Epithelial cell of esophagus (primary cell): ENCODE measurements at places on chromosomes 13 and 19.

DNA sequence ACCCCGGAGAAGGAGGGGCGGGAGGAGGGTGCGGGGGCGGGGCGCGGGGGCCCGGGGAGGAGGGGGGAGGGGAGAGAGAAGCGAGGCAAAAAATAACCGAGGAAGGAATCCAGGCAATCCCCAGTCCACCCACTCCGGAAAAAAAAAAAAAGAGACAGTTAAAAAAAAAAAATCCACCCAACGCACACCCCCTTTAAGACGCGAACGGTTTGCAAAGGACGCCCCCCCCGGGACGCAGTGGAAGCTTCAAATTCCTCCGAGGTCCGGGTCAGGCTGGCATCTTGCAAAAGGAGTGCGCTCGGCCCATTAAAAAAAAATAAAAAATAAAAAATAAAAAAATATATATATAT, at the start of gene CACNA1A:
Gene CACNA1A, minus strand, starts transcription at position 9 of the 350 bp plus-strand sequence. CDS start 255 bp downstream, outside the sequence.
- no peak for DNase-seq

DNA sequence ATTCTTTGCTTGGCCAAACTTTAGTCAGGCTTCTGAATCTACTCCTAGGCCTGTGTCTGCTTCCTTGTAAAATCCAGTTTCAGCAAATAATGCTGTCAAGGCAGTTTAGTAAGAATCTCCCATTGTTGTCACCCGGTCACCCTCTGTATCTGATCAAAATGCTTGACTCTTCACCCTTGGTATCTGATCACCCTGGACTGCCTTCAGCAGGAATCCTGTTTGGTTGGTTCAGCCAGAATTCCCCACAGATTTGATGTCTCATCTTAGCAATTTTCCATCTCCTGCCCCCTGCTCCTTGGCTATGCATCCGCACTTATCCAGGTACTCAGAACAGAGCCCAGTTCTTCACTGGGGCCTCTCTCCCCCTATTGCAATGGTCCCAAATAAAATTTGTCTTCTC, 172.4 kb upstream of the UBL3 start:
- no peak for DNase-seq

DNA sequence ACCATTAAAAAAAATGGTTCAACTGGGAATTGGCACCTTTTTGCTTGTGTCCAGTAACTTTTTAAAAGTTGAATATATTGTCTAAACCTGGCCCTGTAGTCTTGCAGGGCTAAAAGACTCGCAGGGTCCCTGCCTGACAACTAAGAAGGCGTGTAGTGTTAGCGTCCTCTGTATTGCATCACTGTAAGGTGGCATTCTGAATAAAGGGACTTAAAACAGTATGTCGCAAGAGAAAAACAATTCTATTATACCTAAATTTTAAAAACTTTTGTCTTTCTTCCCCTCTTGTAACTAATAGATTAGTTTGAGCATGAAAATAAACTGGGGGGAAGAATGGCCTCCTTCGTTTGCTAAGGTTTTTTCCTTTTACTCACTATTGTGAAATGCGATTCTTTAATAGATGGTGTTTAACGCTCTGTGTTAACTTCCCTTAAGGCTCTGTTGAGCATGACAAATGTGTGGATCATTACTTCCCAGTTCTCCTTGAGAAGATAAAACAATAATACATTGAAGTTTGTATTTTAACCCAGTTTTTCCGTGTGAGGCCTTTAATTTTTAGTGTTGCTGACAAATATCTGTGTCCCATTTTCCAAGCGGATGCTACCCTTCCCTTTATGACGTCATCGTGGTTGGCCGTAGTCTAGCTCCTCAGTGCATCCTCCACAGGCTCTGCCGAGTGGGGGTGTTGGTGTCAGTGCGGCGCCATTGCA, 134.6 kb downstream of the KATNAL1 start:
- DNase-seq = no peak

DNA sequence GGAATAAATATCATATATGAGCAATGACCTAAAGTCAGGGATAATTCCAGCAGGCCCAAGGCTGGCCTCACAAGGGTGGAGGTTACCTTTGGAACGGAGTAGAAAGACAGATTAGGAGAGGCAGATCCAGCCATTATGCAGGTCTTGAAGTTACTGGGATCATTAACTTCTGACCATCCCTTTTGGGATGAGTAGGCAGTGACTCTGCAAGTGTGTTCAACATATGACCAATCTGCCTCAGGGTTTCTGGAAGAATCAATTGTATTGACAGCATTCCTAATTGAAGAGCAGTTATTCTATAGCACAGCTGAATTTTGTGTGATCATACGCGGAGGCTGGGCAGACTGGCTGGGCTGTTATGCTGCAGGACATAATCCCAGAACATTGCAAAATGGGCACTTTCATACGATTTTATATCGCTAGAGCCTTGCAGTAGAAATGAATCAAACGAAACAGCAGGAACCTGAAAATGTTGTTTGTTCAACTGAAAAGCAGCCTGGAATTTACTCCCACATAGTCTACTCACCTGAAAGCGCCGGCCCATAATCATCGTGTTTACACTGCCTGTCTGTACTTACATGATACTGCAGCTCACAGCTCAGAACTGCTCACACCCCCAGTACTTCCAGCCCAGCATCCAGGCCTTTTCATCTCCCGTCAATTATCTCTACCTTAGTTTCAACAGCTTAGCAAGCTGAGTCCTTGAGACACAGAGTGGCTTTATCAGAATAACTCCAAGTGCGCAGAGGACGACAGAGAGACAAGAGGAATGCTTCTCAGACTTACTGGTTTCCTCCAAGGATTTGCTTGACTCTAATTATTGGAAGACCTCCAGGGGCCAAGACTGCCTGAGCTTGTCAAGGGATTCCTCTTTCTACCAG, 556.1 kb downstream of the EFNB2 start:
- peak; percentile 92 for DNase-seq

- no peak for DNase-seq
These were observed 17.8 kb upstream of the FOSB start for GRCh38 chr19:45450012-45450333.

GRCh38 chr13:102870677-102871415, 25.0 kb downstream of the ERCC5 start:
- DNase-seq = peak; percentile 63

DNA sequence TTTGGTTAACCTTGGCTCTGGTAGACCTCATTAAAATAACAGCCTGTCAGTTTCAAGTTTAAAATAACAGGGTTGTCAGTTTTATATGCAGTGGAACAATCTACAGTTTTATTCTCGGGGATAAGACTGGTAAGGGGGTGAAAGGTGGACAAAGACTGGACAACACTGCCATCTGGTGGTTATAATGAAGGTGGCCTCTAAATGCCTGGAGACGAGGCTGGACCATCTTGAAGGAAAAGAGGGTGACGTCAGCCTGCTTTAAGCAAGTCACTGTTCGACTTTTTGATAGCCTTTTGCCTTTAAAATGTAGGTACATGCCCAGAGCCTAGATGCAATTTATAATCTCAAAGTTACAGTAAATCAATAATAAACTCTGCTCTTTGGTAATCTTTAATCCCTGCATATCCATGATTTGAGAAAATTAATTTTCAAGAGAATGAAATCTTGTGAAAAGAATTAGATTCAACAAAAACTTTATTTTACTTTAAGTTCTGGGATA, 117.0 kb downstream of the DCT start:
- DNase-seq = peak; percentile 89

DNA sequence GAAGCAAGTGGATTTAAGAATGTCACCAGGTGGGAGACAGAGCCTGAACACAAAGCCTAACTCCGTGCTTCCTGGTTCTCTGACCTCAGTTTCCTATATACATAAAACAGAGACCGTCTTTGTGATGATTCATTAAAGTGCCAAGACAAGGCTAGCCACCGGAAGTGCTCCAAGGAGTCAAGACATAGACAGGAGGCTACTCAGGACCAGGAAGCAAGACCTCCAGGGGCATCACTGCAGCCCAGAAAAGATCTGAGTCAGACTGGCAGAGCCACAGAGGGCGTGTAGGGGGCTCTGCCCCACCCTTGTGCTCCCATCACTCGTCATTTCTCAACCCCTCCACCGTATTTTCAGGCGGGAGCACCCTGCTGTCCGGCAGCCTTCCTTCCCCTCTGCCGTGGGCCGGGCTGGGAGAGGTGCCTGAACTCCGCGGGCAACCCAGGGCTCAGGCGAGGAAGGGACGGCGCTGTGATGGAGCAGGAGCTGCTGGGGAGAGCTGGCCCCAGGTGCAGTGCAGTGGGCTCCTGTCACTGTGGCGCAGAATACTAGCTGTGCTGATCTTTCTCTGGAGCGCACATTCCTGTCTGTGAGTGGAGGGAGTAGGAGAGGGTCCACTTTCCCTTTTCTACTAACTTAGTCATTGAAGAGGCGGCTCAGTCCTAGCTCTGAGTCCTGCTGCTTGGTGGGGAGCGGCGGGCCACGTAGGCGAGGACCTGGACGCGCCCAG, 134.7 kb upstream of the GPR12 start:
- DNase-seq = no peak

DNA sequence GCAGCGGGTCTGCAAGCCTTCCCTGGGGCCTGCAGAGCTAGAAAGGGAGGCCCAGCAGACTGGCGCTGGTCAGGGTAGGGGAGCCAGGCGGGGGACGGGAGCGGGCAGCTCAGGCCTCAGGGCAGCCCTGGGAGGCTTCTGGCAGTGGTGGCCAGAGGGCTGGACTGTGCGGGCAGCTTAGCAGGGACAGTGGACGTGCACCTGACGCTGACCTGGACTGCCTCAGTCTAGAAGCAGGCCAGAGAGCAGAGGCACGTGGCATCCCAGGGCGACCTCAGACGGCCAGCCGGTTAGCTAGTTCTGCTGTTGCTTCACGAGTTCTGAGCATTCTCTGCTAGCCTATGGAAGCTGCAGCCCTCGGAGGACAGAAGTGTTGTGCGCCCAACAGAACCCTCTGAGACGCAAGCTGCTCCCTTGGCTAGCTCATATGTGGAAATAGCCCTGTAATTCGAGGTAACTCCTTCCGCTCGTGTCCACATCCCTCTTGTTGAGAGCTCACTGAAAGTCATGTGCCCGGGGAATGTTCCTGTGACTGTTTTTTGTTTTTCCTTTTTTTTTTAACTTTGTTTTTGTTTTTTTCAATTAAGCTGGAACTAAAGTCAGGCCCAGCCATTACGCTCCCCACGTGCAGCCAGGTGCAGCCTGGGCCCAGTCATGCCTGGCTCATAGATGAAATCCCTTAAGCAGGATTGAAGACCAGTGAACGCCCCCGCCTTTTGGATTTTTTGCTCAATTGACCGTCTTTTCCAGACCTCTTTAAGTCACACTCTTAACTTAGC, 1.9 kb upstream of the FAM174C start:
- DNase-seq = no peak

DNA sequence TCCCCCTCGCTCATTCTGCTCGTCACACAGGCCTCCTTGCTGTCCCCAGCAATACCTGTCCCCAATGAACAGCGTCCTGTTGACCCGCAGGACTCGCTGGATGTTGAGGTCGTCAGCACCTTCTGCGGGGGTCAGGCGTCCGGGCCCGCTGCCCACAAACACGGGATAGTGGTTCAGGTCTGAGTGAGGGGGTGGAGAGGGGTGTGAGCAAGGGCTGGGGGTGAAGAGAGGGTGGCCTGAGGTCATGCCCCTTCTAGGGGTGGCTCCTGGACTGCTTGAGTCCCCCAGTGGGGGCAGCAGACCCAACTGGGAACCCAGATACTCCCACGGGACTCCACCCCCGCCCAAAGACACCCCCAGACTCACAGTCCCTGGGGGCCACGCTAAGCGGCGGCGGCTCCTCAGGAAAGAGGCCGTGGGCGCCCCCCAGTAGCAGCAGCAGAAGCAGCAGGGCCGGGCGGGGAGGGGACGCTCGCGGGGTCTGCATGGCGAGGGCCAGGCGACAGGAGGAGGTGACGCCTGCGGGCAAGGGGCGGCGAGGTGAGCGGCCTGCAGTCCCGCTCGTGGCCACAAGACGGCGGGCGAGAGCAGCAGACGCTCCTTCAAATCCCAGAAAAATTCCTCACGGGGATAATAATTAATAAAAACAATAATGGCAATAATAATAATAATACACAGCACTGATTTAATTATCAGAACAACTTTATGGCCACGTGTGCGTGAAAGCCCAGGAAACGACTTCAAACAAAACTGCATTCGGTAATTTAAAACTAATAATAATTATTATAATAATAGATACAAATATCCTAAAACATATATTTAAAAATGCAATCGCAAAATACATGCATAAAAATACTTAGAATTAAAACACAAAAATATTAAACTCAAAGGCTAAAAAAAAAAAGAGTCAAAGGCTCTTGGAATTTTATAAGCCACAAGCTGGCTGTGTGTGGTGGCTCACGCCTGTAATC, 1.2 kb downstream of the SEMA6B start:
- no peak for DNase-seq

DNA sequence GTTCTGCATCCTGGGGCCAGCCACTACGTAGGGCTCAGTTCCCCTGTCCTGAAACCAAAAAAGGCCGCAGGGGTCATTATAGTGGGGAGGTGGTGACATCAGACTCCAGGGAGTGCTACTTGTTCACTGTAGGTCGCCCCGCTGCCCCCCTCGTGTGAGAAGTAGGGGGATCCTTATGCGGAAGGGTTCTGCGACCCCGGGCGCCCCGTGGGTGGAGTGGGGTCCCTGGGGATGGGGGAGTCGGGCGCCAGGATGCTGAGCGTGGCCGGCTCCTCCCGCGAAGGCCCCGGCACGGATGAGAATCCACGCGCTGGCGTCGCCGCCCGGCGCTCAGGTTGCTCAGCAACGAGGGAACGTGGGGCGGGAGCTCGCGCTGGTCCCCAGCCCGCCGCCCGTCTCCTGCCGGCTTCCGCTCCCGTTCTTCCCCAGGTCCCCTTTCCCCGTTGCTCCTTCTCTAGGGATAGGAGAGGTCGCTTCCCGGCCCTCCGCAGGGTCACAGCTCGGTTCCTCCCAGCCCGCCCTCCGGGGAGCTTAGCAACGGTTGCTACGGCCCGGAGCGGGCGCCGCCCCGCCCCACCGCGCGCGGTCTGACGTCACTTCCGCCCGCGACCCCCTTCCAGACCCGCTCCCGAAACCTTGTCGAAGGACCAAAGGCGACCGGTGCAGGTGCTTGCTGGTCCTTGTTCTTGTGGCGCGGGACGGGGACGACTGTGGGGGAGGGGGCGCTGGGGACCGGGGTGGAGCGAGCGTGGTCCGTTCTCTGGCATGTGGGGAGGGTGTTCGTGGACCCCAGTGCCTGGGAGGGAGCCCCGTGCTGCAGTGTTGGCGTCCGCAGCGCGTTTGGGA, at the start of gene NAT14:
Gene NAT14, plus strand, starts transcription at position 596 of the 846 bp plus-strand sequence. CDS start 521 bp downstream, outside the sequence.
- DNase-seq = peak; percentile 37

DNA sequence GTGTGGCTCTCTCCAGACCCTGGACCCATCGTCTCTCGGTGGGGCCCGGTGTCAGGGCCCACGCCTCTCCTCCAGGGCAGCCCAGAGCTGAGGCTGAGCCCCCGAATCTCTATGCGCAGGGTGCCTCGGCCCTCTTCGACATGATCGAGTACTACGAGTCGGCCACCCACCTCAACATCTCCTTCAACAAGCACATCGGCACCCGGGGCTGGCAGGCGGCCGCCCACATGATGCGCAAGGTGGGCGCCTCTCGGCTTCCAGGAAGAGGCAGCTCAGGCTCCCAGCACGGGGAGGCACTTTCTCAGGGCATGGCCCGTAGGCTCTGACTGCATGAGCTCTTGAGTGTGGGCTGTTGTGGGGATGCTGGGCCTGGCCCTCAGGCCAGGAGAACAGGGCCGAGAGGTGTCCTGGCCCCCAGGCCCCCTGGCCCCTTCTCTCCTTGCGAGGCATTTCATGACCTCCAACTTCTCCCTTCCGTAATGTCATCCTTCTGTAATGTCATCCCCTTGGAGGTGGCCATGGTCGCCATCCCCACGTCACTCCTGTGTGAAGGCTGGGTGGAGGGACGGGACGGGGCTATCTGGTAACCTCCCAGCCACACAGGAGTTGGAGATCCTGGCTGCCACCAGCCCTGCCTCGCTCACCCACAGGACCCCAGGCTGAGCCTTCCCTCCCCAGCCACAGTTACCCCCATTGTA, 19.4 kb downstream of the NKPD1 start:
- DNase-seq = no peak
